ENCODE measurements at places on chromosomes 1 and 21.

DNA sequence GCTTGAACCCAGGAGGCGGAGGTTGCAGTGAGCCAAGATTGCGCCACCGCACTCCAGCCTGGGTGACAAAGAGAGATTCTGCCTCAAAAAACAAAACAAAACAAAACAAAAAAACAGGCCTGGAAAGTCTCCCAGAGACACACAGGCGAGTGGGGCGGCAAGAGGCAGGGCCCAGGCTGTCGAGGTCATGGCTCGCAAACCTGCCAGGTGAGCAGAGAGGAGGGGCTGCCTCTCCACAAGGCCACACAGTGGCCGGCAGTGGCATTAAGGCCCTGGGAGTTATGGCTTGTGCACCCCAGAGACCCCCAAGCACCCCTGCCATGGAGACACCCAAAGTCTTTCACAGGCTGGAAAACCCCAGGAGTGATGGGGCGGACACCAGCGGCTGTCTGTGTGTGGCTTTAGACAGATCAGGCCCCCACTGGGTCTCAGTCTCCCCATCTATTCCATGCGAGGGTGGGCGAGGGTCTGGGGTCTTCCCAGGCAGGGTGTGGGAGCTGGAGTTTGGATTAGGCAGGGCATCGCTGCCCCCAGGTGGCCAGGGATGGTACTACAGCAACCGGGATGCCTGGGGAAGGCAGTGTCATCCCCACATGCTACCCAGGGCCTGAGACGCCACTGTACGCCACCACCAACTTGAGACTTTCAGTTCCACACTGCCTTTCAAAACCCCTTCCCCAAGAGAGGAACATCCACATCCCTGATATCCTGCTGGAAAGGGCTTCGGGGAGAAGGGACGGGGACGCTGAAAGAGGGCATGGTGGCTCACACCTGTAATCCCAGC is 7.3 kb upstream of the CTRC start:
- DNase-seq = peak; percentile 81

GRCh38 chr1:203520315-203520714 is 26.4 kb downstream of the OPTC start:
- no peak for DNase-seq

GRCh38 chr1:201503397-201504176 is 3.3 kb downstream of the CSRP1 start:
- no peak for DNase-seq

- no peak for DNase-seq
These were observed 80.9 kb downstream of the ATP1A1 start for GRCh38 chr1:116453906-116454305.

GRCh38 chr1:84253036-84253435 is 48.5 kb upstream of the SAMD13 start:
- DNase-seq = no peak

GRCh38 chr1:219372916-219373615 is 199.4 kb downstream of the LYPLAL1 start:
- DNase-seq = no peak

- DNase-seq = no peak
These were observed 3.9 kb upstream of the KCNA2 start for GRCh38 chr1:110610084-110610483.

- DNase-seq = no peak
These were observed 96.0 kb upstream of the BMP8A start for GRCh38 chr1:39395357-39395831.

- no peak for DNase-seq
These were observed 18.1 kb downstream of the UBIAD1 start for GRCh38 chr1:11291049-11291448.

DNA sequence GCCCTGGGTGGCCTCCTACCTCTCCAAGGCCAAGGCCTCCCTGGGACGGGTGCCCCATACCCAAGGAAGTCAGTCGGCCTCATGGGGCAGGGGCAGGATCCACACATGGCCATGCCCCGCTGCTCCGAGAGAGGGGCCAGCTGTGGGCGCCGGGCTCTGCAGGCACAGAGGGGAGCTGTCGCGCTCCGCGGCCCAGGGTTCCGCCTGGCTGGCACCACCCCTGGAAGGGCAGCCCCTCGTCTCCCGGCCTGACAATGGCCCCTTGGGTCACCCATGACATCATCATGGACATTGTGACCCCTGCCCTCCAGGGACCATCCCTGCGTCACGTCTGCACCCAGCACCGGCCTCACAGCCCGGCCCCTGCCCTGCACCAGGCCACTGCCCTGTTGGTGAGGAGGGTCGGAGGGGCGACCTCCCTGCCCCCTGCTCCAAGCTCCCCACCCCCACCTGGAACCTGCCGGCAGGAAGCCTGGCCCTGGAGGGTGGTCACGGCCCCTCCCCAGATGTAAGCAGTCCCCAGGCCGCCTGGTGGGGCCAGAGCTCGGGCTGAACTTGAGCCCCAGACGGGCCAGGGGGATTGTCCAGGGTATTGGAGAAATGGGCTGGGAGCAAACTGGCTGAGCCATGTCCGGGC is 5.8 kb downstream of the TTLL10 start:
- no peak for DNase-seq

DNA sequence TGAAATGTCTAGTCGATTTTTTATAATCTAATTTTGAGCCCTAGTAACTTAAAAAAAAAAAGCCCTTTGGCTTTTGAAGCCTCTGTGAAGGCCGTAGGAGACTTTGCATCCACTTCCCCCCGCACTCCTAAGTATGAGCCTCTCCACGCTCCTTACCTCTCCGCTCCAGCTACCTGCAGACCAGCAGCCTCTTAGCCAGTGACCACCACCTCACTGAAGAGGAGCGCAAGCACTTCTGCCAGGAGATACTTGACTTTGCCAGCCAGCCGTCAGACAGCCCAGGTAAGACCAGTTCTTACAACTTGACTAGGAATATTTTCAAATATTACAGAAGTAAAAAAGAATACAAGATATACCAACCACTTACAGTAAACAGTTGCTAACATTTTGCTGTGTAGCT is 27.4 kb upstream of the PWP2 start:
- DNase-seq = no peak

DNA sequence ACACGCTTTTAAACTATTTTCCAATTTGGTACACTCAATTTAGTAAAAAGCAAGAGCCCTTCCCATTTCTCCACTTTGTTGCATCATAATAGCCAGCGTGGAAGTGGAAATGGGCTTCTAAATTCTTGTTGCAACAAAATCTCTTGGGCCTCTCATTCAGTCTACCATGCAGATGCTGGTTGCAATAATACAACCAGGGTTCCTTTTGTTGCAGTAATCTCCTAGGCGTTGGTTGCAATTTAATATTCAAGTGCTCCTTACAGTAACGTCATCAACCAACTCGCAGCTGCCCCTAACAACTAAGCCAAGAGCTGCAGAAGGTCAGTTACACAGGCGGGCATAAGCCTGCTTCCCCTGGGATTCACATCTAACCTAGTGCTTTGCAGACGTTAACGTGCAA is 2.7 kb upstream of the HDGF start:
- DNase-seq = no peak

- DNase-seq = no peak
These were observed 103.3 kb upstream of the FGGY start for GRCh38 chr1:59193443-59194093.

- no peak for DNase-seq
These were observed 49.7 kb downstream of the MYSM1 start for GRCh38 chr1:58650141-58650540.

GRCh38 chr1:6475381-6476133 is 9.6 kb upstream of the TNFRSF25 start:
- DNase-seq = peak; percentile 83

GRCh38 chr1:241503444-241503843 is 16.1 kb downstream of the FH start:
- no peak for DNase-seq

- DNase-seq = no peak
These were observed 570.8 kb downstream of the LTN1 start for GRCh38 chr21:28421716-28422524.

All from activated naive CD4-positive, alpha-beta T cell treated with Interleukin-2 at 50 U/mL for 16 hours (primary cell).